ENCODE measurements at places on chromosomes 12 and 14.

DNA sequence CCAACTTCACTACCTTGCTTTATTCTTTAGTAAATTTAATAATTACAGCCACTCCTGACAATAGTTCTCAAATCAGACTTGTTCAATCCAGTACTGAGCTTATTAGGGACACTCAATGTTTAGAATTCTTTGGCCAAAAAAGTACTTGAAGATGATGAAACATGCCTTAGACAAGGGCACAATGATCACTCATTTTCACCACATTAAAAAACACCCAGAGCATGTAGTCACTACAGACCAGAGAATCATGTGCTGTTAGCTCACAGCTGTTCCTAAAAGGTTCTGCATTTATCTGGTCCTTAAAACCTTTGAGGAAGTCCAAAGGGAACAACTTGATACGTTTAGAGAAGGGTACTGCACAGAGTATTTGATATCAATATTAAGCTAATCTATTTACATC, 98.7 kb downstream of the INSM2 start:
- no peak for DNase-seq

DNA sequence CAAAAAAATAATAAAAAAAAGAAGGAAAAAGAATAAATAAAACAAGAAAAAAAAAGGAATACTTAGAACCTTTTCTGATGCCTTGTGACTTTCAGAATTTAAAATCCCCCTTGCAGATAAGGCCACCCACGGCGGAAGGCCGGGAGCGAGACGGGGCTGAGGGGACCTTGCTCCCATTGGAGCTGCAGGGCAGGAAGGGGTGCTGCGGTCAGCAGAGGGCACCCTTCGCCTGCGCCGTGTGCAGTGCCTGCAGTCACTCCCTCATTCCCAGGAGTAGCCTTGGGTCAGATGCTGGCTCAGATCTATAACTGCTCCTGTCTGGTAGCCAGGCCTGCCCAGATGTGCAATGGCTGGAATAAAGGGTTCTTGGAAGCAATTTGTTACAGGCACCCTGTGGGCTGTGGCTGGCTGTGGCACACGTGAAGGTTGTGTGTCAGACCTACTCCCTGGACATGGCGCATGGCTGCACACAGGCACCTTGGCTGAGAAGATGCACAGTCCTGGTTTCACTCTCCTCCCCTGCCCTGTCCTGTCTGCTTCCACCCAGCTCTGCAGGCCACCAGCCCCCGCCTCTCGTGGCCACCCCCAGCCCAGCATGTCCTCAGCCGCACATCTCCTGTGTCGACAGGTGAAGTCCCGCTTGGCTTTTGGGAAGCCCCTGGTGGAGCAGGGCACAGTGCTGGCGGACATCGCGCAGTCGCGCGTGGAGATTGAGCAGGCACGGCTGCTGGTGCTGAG, 13.4 kb upstream of the ALDH2 start:
- peak; percentile 83 for DNase-seq

DNA sequence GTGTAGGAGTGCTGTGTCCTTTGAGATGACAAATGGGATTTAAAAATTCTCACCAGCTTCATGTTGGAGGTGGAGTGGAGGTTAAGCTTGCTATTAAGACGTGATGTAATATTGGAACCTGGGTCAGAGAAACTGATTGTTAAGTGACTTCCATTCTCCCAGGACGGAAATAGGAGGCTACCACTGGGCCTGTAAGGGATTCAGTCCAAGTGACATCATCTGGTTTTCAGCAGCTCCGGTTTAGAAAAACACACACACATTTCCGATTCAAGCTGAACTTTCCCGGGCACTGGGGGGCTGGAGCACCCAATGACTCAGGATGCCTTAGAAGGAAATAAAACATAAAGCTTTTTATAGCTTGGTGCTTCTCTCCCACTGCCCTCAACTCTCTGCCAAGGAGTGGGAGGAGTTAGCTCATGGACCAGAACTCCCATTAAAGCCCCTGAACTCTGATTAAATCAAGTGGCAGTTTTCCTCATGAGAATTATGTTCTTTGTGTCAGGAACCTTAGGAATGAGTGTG, 12.4 kb downstream of the CALM1 start:
- DNase-seq = no peak

GRCh38 chr14:23067847-23068788, 10.8 kb upstream of the CDH24 start:
- no peak for DNase-seq

DNA sequence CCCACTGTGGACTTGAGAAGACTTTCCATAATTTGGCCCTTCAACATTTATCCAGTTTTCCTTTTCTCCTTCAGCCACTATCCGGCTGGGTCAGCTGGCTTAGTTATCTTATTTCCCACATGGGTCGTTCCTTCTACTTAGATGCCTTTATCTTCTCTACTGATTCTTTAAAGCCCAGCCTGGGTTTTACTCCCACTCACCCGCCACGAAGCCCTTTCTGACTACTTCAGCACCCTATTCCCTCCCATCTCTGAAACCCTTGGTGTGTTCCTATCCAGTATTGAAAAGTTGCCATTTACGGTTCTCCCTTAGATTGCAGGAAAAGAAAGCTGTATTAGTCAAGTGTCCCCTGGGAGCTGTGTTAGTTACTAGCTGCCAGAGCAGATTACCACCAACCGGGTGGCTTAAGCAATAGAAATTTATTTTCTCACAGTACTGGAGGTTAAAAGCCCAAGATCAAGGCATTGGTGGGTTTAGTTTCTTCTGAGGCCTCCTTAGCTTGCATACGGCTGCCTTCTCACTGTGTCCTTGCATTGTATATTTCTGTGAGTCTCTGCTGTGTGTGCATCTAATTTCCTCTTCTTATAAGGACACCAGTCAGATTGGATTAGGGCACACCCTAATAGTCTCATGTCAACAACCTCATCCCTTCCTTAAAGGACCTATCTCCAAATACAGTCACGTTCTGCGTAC, 105.5 kb downstream of the GPATCH2L start:
- no peak for DNase-seq

DNA sequence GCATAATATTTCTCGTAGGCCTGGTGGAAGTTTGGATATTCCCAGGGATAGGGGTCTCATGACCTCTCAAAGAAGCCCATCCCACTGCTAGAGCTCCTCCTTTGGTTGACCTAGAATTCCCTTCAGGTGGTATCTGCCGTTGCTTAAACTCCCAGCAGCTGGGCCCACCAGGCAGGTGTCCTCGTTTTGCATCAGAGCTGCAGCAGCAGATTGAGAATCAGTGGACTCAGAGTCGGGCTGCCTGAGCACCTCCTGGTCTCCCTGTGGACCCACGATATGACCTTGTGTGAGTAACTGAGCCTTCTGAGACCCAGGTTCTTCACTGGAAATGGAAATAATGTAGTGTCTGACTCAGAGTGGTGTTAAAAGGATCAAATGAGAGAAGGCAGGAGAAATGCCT, 132.7 kb downstream of the PAPOLA start:
- no peak for DNase-seq

DNA sequence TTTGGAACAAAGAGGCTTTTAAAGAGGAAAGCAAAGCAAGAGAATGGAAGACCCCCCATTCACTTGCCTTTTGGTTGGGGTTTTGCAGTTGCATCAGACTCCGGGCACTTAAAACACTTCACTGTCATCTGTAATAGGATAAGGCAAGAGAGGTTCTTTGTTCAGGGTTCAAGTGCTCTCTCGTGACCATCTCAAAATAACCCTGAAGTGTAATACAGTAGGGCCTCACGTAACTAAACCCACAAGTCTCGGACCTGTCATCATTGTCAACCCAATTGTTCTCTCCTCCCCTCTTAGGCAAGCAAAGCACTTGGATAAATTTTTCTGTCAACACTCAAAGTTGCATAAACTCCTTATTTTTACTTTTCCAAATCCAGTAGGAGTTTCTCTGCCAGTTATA, 26.9 kb upstream of the MYBPC1 start:
- no peak for DNase-seq

GRCh38 chr12:92044435-92044834, 101.2 kb downstream of the BTG1 start:
- DNase-seq = no peak

DNA sequence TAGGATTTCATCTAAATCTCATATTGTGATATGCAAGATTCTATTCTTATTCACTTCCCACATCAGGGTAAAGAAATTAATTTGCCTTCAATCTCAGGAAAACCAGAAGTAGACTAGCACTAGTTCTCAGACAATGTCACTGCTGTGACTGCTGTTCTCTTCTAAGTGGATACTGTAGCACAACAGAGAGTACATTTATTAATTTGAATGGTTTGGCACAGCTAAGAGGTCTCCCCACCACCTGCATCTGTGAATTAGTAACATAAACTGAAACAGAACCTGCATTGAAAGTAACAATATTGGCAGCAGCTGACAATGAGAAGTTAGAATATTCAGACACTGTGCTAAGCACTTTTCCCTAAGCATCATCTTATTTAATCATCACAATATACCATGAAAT, 253.1 kb downstream of the PDZRN4 start:
- DNase-seq = no peak

DNA sequence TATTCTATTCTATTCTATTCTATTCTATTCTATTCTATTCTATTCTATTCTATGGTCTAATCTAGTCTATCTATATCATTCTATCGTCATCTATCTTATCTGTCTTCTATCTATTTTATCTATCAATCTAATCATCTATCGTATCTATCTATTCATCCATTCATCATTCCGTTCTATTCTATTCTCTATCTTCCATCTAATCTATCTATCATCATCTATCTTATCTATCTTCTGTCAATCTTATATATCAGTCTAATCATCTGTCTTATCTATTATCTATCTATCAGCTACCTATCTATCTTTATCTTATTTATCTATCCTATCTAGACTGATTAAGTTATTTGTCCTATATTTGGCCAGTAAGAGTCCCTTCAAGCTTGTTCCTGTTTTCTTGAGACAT, 831.5 kb upstream of the TMEM132C start:
- no peak for DNase-seq

- DNase-seq = no peak
These were observed 218.6 kb downstream of the SYT1 start for GRCh38 chr12:79083181-79083580.

GRCh38 chr14:24678801-24679247, 44.8 kb upstream of the GZMB start:
- peak; percentile 68 for DNase-seq

DNA sequence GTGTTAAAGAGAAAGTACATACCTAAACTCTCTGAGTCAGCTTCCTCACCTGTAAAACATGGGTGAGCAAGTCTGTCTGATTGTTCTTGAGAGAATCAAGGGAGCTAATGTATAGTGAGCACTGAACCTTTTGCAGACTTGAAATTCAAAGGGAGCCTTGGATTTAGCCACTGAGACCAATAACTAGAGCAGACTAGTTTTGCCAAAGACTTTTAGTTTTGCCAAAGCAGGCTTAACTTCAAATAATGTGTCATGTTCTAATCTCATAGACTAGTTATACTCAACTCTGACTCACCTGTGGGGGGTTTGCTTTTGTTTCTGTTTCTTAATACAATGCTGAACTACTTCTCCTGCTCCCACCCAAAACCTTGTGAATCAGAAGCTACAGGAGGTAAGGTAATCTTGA, 123.7 kb downstream of the SLC25A21 start:
- DNase-seq = no peak

DNA sequence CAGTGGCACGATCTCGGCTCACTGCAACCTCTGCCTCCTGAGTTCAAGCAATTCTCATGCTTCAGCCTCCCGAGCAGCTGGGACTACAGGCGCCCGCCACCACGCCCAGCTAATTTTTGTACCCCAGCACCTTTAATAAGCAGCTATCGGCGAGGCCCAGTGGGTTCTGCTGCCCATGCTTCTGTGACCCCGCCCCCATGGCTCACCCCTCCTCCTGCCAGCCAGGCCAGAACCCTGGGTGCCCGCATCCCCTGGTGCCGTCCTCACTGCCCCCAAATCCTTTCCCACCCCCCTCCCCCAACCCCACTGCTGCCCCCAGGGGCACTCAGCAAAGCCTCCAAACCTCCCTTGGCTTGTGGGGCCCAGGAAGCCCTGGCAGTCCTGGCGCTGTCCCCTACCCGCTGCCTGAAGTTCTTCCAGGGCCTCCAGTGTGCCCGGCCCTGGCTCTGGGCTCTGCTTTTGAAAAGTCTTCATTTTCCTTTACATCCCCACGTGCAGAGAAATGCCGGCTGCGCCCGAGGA, 14.5 kb downstream of the BAG5 start:
- DNase-seq = no peak
